ENCODE measurements at places on chromosomes 1 and 21.

DNA sequence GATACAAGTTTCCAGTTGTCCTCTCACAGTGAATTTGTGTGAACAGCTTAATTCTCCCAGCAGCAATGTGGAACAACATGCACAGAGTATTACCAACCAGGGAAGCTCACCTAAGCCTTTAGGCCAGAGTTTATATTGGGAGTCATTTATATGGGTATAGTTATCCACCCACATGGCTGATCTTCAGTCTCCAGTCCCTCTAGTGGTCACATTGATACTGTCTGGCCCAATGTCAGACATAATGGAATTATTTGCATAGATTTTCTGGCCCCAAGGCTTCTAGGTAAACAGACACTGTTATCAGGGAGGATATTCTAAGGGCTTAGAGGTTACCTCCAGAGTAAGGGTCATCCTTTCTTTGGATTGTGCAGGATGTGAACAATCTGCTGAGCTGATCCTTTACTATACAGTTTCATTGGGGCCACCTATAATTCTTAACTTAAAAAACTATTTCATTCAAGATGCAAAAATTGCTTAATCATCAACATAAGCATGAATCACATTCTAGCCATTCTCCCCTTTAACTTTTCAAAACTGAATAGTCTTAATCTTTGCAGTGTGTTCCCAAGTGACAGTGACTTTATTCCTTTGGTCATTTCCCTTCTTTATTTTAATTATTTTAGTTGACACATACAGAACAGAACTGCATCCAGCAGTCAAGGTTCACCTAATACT lies 210.9 kb downstream of the LTN1 start:
- DNase-seq, result no peak

DNA sequence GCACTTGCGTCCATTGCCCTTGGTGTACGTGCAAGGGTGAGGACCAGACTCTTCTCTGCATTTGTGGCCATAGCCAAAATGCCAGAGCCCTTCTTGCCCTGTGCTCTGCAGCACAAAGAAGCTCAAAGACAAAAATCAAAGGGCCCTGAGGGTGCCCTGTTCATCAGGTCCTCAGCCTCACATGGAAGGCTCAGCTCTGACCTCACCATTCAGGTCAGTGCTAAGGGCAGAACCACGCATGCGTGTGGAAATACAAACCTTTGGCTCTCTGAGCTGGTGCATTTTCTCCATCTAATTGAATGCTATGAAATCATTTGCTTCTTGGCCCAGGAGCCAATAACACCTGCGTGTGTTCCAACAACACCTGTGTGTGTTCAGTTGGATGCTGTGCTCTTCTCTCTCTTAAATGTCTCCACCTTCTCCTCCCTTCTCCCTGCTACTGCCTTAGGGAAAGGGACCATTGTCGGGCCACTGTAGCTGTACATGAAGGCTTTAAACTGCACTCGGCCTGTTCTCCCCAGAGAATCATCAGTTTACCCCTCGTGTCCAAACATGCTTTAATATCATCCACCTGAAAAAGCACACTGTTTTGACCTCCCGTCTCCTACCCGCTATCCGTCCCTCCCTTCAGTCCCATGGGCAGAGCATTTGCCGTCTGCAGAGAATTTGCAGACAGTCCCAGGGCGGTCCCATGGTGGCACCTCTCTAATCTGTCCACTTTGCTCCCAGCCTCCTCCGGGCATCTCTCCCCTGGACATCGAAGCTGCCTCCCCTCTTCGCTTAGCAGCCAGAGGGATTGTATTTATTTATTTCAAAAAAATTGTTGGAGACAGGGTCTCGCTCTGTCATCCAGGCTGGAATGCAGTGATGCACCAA lies 60.6 kb downstream of the EVA1C start:
- no peak for DNase-seq

- DNase-seq, result no peak
Measured at GRCh38 chr1:44784094-44785028, 3.6 kb downstream of the BEST4 start.

- no peak for DNase-seq
Measured at GRCh38 chr1:110307239-110307974, 31.8 kb upstream of the RBM15 start.

- no peak for DNase-seq
Measured at GRCh38 chr1:152543820-152544219, 22.8 kb downstream of the LCE3E start.

- DNase-seq, result no peak
Measured at GRCh38 chr1:107139833-107140702, 771 bp upstream of the NTNG1 start.

DNA sequence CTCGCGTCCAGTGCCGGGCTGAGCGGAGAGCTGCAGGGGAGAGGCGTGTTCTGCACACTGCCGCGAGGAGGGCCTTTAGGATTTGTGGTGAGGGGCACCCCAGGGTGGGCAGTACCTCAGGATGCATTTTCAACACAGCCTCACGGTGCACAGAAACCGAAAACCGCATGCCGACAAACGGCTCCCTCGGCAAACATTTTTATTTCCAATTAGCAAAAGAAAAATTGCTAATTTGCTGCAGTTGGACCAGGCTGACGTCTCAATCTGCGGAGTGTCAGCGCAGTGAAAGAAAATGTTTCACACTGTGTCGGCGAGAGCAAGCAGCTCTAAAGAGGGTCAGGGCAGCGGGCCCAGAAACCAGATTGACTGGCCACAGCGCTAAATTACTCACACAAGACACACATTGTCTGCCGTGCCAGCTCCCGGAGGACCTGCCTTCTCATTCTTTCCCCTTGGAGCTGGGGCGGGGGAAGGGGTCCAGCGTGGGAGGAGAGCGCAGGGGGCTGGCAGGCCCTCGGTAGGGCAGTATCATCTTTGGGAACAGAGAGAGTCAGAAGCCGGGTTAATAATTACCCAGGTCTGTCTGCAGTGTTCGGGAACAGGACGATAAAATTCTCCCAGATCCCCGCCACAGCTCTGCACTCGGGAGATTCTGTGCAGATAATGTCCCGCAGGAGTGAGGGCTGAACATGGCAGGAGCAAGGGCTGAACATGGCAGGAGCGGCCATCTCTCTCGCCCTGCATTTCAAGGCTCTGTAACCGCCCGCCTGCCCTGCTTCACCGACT lies 150.2 kb downstream of the PRDM16 start:
- DNase-seq, result no peak

- DNase-seq, result no peak
Measured at GRCh38 chr1:59505596-59506028, 208.7 kb downstream of the FGGY start.

DNA sequence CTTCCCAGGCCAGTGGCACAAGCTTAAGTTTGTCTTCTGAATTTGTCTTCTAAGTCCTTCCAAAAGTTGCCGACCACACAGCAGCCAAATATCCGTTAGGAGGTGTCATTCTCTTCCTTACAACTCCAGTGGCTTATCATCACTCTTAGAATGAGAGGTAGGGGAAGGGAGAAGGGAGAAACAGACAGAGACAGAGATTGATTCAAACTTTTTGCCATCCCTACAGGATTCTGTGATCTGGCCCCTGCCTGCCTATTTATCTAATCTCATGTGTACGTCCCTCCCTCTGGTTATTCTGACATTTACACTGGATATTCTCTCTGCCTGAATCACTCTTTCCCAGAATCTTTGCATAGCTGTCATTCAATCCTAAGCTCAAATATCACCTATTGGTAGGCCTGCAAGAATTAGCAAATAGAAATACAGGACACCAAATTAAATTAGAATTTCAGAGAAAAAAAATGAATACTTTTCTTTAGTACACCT lies 488 bp upstream of the GNL2 start:
- DNase-seq, result no peak

- DNase-seq, result no peak
Measured at GRCh38 chr1:88035578-88035977, 648.5 kb upstream of the PKN2 start.

DNA sequence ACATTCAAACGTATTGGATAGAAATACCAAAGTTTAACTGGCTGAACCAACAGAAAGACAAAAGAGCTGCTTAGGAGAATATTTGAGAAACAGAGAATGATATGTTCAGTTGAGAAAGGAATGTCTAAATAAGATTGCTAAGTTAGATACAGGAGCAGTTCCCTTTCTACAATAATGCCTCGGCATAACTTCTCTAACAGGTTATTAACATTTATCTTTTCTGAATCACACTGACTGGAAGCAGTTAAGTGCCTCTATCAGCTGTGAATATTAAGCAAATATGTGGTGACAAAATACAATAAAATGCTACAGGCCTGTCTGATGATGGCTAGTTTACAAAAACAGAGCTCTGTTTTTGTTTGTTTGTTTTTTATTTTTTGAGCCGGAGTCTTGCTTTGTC lies 121.9 kb downstream of the KCNK1 start:
- no peak for DNase-seq

DNA sequence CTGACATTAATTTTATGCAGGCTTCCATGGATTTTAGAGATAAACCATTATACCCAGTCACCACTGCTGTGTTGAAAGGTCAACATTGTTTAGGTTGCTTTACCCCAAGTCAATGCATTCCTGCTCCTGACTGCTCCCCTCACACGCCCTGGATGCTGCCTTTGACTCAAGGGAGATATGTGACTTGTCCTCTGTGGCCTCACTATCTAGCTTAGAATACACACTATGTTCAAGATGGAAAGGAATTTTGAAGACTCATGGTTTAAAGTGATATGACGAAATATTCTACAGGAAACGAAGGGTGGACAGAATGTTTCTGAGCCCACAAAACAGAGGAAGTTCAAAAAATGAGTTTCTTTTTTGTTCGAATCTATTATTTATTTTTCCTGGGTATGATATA lies 170.4 kb upstream of the NR5A2 start:
- DNase-seq, result no peak

- DNase-seq, result no peak
Measured at GRCh38 chr1:25922056-25922970, 16.1 kb upstream of the STMN1 start.

GRCh38 chr1:232538224-232538942 lies 91.5 kb downstream of the SIPA1L2 start:
- no peak for DNase-seq

GRCh38 chr1:113128116-113128515 lies 55.1 kb downstream of the LRIG2 start:
- no peak for DNase-seq

DNA sequence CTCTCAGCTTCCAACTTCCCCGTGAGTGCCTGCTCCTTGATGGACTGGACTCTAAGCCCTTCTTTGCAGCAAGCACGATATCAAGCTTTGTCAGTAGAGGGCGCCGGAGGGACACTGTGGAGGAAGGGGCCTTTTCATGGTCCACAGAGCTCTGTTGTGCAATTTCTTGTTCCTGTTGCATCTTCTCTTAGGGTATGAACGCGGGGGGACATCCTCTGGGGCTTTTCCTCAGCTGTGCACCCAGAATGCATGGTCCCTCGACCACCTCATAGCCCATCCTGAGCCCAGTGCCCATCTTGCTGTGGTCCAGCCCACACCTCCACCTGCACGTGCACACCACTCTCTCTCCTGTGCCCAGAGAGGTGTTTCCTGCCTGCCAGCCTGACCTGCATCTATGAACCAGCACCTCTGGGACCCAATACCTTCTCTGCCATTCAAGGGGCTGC lies 556.8 kb downstream of the PTPRU start:
- DNase-seq, result no peak

GRCh38 chr1:235583511-235584001 lies 66.0 kb downstream of the GNG4 start:
- no peak for DNase-seq

DNA sequence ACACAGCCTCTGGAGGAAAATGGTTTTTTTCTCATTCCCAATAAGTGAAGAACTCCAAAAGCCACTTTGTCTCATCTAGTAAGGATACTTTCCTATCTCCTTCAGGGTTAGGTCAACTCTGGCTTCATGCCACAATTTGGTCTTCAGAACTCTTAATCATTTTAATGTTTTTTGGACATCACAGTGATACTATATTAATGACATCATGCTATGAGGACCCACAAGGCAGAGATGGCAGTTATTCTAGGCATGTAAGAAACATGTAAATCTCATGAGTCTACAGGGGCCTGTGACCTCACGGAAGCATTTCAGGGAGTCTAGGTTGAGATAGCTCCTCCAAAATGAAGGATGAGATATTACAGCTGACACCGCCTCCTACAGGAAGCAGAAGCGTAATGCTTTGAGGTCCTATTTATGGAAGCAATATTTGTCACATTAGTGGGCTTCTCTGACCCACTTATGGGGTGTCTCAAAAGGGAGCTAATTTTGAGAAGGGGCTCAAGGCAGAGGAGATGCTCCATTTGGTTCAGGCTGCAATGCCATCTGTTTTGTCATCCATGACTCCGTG lies 5.0 kb upstream of the GPR137B start:
- no peak for DNase-seq

DNA sequence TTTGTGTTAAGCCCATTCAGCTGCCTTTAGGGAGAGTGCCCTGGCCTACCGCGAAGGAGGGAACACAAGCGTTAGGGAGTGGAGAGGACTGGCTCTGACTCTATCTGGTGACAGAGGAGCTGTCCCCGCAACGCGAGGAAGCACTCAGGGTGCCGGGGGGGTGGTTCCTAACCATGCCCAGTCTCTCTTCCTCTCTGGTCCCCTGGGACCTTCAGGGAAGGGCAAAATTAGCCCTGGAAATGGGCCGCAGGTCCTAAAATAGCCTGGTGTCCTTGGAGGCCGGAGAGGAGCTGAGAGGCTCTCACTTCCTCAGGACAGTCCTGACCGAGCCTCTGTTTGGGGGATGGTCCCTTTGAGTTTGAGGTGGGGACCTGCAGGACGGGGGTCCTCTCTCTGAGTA lies 5.8 kb downstream of the SLC45A1 start:
- DNase-seq, result no peak

GRCh38 chr1:174975764-174976163 lies 24.0 kb upstream of the CACYBP start:
- no peak for DNase-seq

DNA sequence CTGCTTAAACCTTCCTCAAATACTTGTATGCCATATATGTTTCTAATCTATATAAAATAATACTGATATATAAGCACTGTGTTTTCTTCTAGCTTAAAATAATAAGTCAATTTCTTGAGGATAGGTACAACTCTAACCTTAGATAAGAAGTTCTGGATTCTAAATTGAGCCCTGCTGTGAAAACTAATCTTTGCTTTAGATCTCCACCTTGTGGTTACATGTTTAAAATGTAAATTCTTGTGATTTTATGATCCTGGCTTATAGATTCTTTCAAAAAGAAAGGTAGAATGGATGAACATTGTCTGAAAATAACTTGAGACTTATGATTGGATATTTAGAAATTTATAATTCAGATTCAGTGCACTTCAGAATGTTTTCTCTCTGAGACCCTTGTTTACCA lies 38.9 kb upstream of the HMCN1 start:
- DNase-seq, result no peak

GRCh38 chr1:9629445-9630201 lies 21.9 kb upstream of the PIK3CD start:
- DNase-seq, result no peak

DNA sequence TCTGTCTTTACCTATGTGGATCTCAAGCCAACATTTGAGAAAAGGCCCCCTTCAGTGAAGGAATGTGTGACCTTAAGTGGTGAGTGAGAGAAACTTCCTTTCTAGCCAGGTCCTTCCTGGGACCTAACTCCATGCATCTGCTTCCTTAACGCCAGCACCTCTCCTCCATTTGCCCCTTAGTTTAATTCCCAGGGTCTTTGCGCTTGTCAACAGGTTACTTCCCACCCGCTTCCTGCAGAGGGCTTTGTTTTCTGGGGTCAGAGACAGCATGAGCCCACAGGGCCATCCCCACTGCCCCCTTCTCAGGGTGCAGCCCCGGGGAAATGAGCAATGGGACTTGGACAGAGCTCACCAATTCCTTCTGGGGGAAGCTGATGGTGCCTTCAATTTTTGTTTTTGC lies 54.8 kb downstream of the EVA1C start:
- no peak for DNase-seq

- DNase-seq, result no peak
Measured at GRCh38 chr1:209937996-209938959, at the start of gene SYT14. Gene SYT14, plus strand, starts transcription at chr1:209938217. Its CDS starts 48 bp downstream, at chr1:209938265.
